ENCODE measurements at places on chromosomes 7 and 10. TPM values are rescaled to one million over a fixed set of nuclear protein-coding genes. Genes with fewer than 3 reads are reported as not detected.

Gene CCL24
- total RNA-seq: not detected

Gene CALHM3
- total RNA-seq: not detected

Gene STAG3
- total RNA-seq: 37.6 TPM

Gene BAMBI
- 3.1 TPM for total RNA-seq

Gene DKK1
- 6.5 TPM for total RNA-seq

Gene ODAD2
- 1.3 TPM for total RNA-seq

Gene HIF1AN
- total RNA-seq: 10.8 TPM

Gene GNG11
- total RNA-seq: 8.9 TPM

Gene GARIN1A
- total RNA-seq: 4.5 TPM

Gene SAMD9L
- total RNA-seq: 6.2 TPM

Gene LRRC18
- 2.6 TPM for total RNA-seq

Gene PCLO
- 25.2 TPM for total RNA-seq

Gene MACC1
- 3.4 TPM for total RNA-seq

Gene THSD7A
- total RNA-seq: 3.1 TPM

Gene ADIRF
- total RNA-seq: 347 TPM

Gene HYCC1
- 18.3 TPM for total RNA-seq

Gene PRR15
- 4.6 TPM for total RNA-seq

Gene SP8
- 44.5 TPM for total RNA-seq

Gene EN2
- total RNA-seq: not detected

Gene TLX1
- total RNA-seq: 0.34 TPM
